ENCODE measurements at places on chromosomes 12 and 14.

DNA sequence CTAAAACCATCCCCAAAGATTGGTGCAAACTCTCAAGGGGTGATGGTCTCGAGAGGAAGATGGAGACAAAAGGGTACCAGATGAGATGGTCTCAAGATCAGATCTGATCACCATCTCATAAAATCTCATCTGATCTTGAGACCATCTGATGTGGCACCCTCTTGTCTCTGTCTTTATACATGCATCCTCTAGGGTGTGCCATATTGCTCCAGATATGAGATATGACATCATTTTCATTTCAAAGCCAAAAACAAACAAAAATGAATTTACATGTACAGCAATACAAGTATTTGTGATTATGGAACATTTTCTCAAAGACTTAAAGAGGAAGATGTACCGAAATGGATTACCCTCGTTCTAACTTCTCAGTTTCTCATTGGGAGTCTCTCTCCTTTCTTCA, 787.2 kb downstream of the GALC start:
- DNase-seq = no peak

DNA sequence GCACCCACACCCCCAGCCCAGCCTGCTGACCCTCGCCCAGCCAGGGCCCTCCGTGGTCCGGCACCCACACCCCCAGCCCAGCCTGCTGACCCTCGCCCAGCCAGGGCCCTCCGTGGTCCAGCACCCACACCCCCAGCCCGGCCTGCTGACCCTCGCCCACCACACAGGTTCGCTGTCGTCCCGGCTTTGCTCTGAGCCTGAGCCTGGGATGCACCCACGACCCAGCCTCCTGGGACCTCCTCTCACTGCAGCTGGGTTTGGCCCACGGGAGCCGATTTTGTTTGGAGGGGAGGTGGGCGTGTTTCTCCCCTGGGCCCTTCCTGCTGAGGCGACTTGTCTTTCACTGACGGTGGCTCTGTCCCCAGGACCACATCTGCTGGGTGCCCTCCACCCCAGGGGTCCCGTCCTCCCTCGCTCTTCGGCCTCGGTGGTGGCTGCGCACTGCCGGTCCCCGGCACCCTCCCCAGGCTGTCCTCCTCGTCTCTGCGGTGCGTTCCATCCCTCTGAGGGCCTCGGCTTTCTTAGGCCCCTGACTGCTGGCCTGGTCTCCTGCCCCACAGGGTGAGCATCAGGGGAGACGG, 83.8 kb downstream of the GALNT9 start:
- DNase-seq = no peak

DNA sequence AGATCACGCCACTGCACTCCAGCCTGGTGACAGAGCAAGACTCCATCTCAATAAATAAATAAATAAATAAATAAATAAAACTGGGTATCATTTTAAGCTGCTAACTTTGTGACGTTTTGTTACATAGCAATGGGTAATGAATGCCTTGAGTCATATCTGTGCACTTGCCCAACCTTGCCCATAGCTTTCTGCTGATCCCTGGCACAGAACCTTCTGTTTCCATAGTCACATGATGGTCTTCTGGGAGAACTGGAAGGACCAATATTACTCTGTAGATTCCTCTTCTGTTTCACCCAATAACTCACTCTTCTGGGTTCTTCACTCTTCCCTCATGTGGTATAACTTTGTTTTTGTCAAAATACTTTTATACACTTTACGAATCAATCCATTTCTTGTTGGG, 140.8 kb downstream of the SCARB1 start:
- DNase-seq = no peak

- DNase-seq = no peak
Measured at GRCh38 chr12:55840581-55841351, 2.0 kb downstream of the MMP19 start.

- no peak for DNase-seq
Measured at GRCh38 chr12:106634206-106634605, 51.4 kb downstream of the RFX4 start.

GRCh38 chr14:68682166-68683103, 110.4 kb downstream of the ZFP36L1 start:
- DNase-seq = peak; percentile 97

GRCh38 chr14:73797543-73798265, 53.9 kb upstream of the PTGR2 start:
- no peak for DNase-seq

DNA sequence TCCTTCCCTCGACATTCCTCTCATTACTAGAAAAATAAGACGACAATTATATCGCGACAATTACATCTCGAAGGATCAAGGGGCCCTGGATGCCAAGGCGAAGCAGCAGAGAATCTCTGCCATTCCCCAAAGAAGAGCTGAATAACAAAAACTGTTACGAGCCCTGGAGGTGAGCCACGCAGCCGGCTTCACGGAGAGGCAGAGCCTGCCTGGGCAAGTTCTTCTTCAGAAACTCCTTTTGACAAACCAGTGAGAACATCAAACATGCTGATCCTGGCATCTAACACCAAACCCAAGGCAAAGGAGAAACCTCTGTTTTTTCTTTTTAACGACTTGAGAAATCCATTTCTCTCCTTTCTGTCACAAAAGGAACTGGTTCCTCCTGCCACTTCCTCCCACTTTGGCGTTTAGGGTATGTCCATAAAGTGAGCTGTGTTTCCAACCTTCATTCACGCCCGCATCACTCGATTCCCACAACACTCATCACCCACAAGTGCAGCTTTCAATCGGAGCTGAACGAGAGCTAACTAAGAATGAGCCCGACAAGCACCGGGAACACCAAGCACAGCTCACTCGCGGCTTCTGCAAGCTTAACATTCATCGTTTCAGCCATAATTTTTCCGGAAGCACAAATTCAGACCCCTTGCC, 21.5 kb downstream of the CCDC88C start:
- no peak for DNase-seq

GRCh38 chr14:70653662-70654061, 11.9 kb downstream of the TTC9 start:
- no peak for DNase-seq

DNA sequence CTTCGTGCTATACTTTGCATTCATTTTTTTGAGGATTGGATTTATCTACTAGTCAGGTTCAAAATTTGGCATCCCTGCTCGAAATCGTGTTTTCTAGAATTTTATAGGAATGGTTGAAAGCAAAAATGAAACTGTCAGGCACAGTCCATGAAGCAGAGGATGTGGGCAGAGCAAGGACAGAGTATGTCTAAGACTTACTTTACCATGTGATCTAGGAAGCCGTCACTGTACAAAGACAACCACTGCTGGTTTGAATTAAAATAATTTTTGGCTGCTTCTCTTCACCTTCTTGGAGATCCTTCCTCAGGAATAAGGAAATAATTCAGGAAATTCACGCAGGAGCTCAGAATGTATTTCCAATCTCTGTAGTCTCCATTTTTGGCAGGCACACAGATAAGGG, 31.6 kb upstream of the SGPP1 start:
- DNase-seq = peak; percentile 38

DNA sequence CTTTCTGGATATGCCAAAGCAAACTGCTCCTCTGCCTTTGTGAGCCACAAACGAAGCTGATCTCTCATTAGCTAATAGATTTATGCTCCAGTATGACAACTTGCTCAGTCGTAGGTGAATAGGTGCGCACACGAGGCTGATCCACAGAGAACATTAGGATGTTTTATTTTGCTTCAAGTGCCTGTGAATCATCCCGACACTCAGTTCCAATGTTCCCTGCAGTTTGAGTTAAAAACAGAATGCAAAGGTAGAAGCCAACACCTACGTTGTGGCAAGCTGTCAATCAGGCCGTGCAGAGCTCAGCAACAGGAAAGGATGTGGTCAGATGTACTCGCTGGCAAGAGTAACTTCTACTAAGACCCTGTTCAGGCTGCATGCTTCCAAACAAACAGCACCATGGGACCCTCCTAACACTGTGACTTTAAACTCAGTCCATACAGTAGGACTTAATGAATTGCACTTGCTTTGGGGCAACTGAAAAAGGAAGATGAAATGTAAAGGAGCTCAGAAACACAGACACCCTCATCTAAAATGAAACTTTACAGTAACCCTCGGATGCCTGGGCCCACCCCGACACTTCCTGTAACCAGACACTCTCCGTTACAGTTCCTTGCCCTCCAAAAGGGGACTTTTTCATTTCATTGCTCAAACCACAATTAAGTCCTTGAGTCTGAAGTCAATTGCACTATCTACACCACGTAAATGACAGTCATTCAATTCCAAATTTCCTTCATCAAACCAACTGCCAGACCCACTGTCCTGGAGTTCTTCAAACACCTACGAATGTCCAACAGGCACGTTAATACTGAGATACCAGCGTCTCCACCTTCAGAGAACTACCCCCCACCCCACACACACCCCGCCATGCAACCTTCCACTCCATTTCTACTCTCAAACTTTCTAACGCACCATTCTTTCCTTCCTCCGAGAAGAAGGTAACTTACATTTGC, 1.6 kb downstream of the CCDC88C start:
- no peak for DNase-seq

- DNase-seq = no peak
Measured at GRCh38 chr12:23947395-23947794, 2.1 kb downstream of the SOX5 start.

- DNase-seq = peak; percentile 75
Measured at GRCh38 chr12:108850854-108851573, 6.4 kb downstream of the SSH1 start.

DNA sequence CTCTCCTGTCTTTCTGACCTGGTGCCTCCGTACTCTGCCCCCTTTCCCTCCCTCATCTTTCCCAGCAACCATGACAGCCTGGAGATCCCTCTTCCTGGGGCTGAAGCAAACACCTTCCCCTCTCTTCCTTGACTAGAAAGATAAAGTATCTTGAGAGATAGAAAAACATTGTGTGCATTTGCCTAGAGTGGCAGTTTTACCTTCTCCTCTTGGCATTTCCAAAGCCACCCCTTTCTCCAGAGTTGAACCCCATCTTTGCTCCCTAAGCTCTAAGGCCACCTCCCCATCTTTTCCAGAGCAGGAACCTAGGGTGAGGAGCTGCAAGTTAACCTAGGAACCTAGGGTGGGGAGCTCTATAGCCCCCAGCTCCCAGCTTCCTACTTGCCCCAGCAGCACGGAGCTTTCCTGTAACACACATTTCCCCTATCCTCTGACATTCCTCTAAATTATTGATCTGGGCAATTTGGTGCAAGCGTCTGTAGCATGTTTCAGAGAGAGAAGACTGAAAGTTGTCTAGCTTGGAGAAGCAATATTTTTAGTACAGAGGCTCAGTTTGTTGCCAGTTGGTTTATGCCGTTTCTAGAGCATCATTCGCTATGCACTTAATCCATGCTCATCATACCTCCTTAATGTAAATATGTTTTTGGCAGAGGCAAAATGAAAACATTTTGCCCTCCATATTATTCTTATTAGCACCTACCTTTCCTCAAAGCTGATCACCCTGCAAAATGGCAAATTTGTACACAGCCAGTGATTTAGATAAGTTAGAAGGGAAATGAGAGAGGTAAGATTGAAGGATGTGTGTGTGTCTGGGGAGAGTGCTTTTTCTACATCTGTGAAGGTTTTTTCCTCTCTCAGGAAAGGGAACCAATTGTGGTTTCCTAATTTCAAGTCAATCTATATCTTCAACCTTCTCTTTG, 5.4 kb upstream of the TBX3 start:
- no peak for DNase-seq

DNA sequence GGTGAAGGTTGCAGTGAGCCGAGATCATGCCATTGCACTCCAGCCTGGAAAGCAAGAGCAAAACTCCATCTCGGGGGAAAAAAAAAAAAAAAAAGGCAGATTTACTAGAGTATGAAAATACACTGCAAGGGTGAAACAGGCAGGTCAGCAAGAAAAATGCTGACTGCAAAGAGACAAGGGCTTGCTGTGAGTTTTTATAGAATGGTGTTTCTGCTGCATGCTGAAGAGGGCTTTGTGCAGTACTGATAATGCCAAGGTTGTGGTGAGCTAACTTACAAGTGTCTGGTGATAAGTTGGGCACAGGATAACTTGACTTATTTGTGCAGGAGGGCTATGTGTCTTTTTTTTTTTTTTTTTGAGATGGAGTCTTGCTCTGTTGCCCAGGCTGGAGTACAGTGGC, 25.9 kb upstream of the SRP54 start:
- DNase-seq = no peak

GRCh38 chr14:85533861-85534291, 3.9 kb downstream of the FLRT2 start:
- no peak for DNase-seq

- DNase-seq = no peak
Measured at GRCh38 chr14:101780887-101781239, 19.4 kb downstream of the PPP2R5C start.

DNA sequence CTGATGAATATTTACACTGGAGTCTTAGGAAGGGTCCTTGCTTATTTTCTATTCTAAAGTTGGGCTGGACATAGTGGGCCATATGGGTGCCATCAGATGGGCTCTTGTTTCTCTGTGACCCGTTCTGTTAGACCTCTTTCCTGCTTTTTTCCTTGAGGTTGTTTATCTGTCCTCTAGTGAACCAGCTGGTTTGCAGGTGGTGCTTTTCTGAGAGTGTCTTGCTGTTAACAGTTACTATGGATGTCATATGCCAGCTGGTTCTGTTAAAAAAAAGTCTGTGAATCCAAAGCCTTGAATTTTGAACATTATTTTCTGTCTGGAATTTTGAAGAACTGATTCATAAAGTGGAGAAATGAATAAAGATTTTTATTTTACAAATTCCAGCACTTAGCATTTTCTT, 29.2 kb downstream of the ZC3H14 start:
- DNase-seq = no peak

DNA sequence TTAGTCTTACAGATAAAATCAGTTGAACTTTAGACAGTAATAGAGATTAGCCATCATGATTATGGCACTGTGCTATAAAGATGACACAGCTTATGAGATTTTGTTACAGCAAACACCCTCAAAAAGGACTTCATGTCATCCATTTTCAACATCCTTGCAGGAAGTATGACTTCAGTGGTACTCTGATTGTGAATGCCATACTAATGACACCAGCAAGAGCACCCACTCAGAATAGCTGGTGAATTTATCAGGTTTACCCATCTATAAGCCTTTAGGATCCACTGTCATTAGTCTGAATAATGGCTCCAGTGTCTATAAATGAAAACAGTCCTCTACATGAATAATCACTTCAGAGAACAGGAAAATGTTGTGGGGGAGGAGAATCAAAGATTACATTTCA, 615.2 kb downstream of the RPS29 start:
- DNase-seq = no peak

- DNase-seq = no peak
Measured at GRCh38 chr14:55450539-55450938, 10.1 kb upstream of the TBPL2 start.

- DNase-seq = no peak
Measured at GRCh38 chr12:91273560-91273959, 90.9 kb upstream of the DCN start.

GRCh38 chr12:132327336-132328171, 1.8 kb downstream of the GALNT9 start:
- peak; percentile 88 for DNase-seq

- no peak for DNase-seq
Measured at GRCh38 chr12:94725375-94726168, 75.2 kb upstream of the TMCC3 start.

GRCh38 chr14:104494483-104494882, 85.1 kb upstream of the C14orf180 start:
- DNase-seq = no peak

GRCh38 chr14:74595006-74595735, 16.9 kb downstream of the LTBP2 start:
- peak; percentile 62 for DNase-seq

Data from stromal cell of bone marrow (primary cell).